IMR-90 (cell line): ENCODE measurements at places on chromosomes 7 and 10. TPM values are rescaled to one million over a fixed set of nuclear protein-coding genes. Genes with fewer than 3 reads are reported as not detected.
A peak's percentile ranks its signal among the peaks of the same experiment; 100 is the strongest.

DNA sequence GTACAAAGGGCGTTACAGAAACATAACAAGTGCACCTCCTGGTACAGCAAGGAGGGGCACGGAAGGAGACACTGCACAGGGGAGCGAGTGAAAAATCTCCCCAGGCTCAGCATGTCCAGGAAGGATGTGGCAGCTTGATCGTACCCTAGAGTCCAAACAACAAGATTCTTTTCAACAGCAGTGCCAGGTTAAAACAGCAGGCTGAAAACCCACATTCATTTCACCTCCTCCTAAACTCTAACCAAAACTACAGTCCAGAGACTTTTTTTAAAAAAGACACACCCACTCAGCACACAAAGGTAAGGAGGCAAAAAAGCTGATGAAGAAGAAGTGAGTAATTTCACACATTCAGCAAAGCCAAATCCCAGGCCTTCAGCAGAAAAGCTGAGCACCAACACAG, 138.8 kb downstream of the SFMBT2 start:
- H3K27me3 ChIP-seq: no peaks in the 10 kb centered on the region
- no peak overlapping the region for H3K4me3 ChIP-seq
- no peak overlapping the region for H3K27ac ChIP-seq

DNA sequence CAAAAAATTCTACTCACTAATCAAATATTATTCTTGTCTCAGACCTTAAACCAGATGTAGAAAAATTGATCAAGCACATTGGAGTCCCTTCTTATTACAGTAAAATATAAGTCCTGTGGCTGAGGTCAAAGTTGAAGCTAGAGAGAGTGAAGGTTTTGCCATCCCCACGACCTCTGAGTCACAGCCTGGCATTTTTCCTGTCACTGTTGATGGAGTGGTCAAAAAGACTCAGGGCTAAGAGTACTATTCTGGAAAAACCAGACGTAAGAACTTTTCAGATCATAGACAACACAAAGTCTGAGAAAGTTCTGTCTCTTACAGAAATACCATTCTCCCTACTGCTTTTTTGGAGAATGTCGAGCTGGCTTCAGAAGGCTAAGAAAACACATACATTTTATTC, 323.7 kb upstream of the ANKRD30A start:
- peaks cover 2% of the 10 kb centered on the region for H3K4me1 ChIP-seq
- DNase-seq: no peak
- H3K4me3 ChIP-seq: no peak overlapping the region
- H3K27ac ChIP-seq: no peak overlapping the region
- H3K27me3 ChIP-seq: peaks cover 3% of the 10 kb centered on the region; the same call in 1 of the 2 replicates
- no peaks in the 10 kb centered on the region for H3K36me3 ChIP-seq

DNA sequence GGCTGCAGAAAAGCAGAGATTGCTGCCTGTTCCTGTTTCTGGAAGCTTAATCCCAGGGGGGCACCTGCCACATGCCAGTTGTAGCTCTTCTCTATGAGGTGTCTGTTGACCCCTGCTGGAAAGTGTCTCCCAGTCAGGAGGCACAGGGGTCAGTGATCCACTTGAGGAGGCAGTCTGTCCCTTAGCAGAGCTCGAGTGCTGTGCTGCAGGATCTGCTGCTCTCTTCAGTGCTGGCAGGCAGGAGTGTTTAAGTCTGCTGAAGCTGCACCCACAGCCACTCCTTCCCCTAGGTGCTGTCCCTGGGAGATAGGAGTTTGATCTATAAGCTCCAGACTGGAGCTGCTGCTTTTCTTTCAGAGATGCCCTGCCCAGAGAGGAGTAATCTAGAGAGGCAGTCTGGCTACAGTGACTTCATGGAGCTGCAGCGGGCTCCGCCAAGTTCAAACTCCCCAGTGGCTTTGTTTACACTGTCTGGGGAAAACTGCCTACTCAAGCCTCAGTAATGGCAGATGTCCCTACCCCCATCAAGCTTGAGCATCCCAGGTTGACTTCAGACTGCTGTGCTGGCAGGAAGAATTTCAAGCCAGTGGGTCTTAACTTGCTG, 57.6 kb upstream of the CROT start:
- H3K27me3 ChIP-seq: no peaks in the 10 kb centered on the region
- H3K4me3 ChIP-seq: no peak overlapping the region
- no peak overlapping the region for H3K27ac ChIP-seq
- no peak for DNase-seq
- H3K36me3 ChIP-seq: no peaks in the 10 kb centered on the region

The SFTPA1 gene
- total RNA-seq: not detected in 2 replicates

The ZDHHC16 gene
- 51.7 and 64.0 TPM in 2 replicates for total RNA-seq

DNA sequence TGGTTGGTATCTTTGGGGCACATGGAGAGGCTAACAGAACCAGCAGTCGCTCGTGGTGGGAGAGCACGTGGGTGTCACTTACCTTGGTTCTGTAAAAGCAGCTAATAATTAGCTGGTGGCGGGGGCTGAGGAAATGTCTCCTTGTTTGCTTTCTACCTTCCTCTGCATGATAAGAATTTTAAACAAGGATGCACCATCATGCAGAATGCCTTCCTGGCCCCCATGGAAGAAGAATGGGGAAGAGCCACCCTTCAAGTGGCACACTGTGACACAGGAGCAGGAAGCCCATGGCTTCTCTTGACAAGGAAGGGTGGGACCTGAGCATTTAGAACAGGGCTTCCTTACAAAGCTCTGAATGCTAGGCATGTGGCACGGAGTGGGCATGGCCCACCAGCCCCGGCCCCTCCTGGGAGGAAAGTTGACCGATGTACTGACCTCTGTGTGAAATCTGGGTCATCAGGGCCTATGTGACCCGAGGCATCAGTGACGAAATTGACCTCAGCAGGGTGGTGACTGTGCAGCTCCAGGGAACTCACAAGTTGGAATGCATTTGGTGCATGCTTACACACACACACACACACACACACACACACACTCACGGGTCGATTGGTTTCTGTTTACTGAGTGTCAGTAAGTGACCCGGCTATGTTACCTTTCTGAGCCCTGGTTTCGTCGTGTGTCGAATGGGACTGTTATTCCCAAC, 116.9 kb upstream of the ANLN start:
- no peak overlapping the region for H3K27ac ChIP-seq
- peaks cover 12% of the 10 kb centered on the region for H3K4me1 ChIP-seq
- no peaks in the 10 kb centered on the region for H3K36me3 ChIP-seq
- no peaks in the 10 kb centered on the region for H3K27me3 ChIP-seq
- peak; percentile 35 for DNase-seq

DNA sequence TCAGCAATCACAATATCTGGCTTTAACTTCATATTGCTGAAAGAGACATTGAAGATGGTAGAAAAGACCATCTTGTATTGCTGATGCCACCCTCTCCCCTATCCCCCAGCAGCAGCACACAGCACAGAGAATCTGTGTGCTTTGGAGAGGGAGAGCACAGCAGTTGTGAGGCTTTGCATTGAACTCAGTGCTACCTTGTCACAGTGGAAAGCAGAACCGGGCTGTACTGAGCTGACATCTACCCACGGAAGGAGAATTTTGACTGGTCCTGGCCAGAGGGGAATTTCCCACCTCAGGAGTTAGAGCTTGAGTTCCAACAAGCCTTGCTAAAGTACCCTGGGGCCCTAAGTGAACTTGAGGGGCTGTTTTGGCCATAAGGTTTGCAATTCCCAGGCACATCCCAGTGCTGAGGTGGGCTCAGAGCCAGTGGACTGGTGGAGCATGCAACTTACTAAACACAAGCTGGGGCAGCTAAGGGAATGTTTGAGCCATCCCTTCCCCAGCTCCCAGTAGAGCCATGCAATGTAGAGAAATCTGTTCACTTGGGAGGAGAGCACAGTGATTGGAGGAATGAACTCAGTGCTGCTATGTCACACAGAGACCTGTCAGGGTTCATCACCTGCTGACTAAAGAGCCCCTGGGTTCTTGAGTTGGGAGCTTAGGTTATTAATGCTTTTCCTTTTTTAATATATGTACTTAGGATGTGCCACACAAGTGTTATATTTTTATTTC, 62.1 kb downstream of the OR13A1 start:
- no peak for DNase-seq
- no peak overlapping the region for H3K4me3 ChIP-seq
- no peaks in the 10 kb centered on the region for H3K27me3 ChIP-seq

DNA sequence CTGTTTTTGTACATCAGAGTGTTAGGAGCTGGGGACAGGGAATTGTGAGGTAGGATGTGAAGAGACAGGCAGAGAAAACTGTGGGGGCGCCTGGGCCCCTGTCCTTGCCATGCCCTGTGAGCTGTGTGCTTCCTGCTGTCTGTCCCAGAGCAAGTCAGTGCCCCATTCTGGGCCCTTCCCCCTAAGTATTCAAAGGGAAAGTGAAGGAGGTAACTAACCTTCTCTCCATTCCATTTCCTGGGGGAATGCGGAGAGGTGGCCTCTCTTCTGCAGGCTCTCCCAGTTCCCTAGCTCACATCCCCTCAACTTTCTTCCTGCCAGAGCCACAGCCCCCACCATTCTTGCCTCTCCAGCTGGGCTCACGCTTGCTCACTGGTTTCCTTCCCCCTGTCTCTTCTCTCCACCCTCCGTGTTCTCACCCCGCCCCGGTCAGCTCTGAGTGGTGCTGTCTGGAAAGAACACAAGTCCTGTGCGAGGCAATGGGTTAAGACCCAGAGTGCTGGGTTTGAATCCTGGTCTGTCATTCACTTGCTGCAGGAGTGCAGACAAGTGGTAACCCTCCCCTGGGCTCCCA, 9.7 kb upstream of the VSIR start:
- peaks cover 69% of the 10 kb centered on the region for H3K27me3 ChIP-seq
- H3K27ac ChIP-seq: no peak overlapping the region
- DNase-seq: no peak
- no peak overlapping the region for H3K4me3 ChIP-seq
- H3K4me1 ChIP-seq: no peaks in the 10 kb centered on the region
- H3K36me3 ChIP-seq: no peaks in the 10 kb centered on the region

The POLR1F gene
- total RNA-seq: 16.1 and 31.7 TPM in 2 replicates

DNA sequence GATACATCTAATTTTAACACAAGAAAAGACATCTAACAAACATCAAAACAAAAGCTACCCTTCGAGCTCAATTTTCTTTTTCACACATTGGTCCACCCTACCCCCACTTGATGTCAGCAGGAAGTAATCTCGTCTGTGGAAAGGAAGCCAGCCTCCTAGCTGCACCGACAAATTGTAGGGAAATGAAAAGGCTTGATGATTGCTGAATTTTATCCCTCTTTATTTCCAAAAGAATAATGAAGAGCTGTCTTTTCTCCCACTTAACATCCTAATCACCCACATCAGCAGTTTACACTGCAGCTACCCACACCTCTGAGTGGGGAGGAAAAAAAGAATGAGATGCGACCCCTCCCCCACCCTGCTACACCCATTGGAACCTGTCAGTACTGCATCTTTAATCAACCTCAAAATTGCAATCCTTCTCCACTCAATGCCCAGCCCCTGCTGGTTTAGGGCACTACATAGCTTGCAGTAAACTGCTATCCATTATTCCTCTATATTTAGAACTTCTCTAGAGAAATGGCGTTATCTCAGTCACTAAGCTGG, 10.6 kb upstream of the CPVL start:
- no peak overlapping the region for H3K27ac ChIP-seq
- H3K4me3 ChIP-seq: no peak overlapping the region
- H3K27me3 ChIP-seq: no peaks in the 10 kb centered on the region
- H3K4me1 ChIP-seq: no peaks in the 10 kb centered on the region
- no peak for DNase-seq
